Stomach (tissue), 19 donors: ENCODE measurements at places on chromosomes 7 and 10. TPM values are rescaled to one million over a fixed set of nuclear protein-coding genes. Genes with fewer than 3 reads are reported as not detected.

DNA sequence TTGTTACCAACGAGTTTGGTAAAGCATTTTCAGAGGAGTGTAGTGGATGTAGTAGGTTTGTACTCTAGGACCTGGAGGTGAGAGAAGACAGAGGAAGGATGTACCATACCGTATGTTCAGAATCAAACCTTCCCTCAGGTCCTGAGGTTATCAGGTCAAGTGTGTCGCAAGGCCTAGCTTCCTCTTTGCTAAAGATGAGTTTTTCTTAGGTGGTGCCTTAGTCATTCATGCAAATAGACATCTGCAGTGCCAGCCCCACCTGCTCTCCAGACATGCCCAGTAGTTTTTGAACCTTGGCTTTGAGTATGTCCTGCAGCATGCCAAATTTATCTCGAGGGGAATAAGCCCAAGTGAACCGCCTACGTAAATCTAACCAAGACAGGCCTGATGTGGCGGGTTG, 71.3 kb downstream of the HDAC9 start:
- no peak overlapping the region for H3K27ac ChIP-seq
- H3K27me3 ChIP-seq: no peaks in the 10 kb centered on the region
- no peak overlapping the region for H3K4me3 ChIP-seq
- no peak for DNase-seq
- no peaks in the 10 kb centered on the region for H3K36me3 ChIP-seq

- no peak overlapping the region for H3K4me3 ChIP-seq
- no peak overlapping the region for H3K27ac ChIP-seq
- no peaks in the 10 kb centered on the region for H3K36me3 ChIP-seq
- no peak for DNase-seq
Observed at GRCh38 chr7:52911326-52911725, 124.1 kb upstream of the POM121L12 start.

DNA sequence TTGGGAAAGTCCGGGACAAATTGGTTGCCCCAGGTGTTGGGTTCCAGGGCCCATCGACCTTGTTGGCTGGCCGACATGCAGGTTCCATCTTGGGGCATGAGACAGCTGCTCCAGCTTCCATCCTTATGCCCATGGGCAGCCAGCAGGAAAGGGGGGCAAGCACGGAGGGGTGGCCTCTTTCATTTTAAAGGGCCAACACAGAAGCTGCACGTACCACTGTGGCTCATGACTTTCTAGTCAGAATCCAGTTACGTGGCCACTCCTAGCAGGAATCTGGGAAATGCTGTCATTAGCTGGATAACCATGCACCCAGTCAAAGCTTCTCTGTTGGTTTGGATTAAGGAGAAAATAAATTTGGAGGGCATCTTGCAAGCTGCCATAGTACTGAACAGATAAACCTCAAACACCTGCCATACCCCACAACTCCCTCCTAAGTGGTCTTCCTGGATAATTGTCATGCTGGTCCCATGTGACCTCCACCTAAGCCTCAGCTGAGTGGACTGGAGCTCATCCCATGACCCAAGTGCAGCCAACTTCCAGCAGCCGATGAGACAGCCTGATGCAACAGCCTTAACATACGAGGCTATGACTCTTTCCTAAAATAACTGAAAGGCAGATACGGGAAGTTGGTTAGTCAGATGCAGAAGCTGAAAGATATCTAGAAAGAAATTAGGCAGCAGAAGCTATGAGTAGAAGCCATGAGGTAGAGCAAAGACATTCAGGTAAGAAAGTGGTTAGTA, 21.4 kb upstream of the GSDME start:
- no peaks in the 10 kb centered on the region for H3K4me1 ChIP-seq
- no peaks in the 10 kb centered on the region for H3K27me3 ChIP-seq
- H3K4me3 ChIP-seq: no peak overlapping the region
- no peak overlapping the region for H3K27ac ChIP-seq
- H3K36me3 ChIP-seq: no peaks in the 10 kb centered on the region

GRCh38 chr7:123439191-123439590, 95.2 kb downstream of the IQUB start:
- H3K4me1 ChIP-seq: no peaks in the 10 kb centered on the region
- no peak overlapping the region for H3K27ac ChIP-seq
- DNase-seq: no peak

DNA sequence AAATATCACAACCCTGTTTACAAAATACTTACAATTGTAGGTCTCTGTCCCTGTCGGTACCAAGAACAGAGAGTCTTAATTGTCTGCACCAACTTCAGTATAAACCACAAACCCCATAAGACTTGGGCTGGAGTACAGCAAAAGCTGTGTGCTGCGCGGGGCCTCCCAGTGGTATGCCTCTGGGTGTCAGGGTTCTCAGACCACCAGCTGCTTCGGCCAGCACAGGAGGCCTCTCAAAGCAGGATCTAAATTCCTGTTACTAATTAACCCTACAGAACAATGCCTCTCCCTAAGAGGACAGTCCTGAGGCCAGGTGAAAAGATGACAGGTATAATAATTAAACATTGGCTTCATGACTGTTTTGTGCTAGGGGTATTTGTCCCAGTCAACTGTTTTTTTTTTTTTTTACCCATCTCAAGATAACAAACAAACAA, 957 bp upstream of the SVIL start:
- DNase-seq: peak; percentile 69
- no peaks in the 10 kb centered on the region for H3K36me3 ChIP-seq
- H3K4me3 ChIP-seq: no peak overlapping the region
- H3K27me3 ChIP-seq: no peaks in the 10 kb centered on the region

GRCh38 chr7:46834921-46835320, 747.0 kb downstream of the TNS3 start:
- no peak overlapping the region for H3K27ac ChIP-seq
- no peak overlapping the region for H3K4me3 ChIP-seq
- DNase-seq: no peak

- no peaks in the 10 kb centered on the region for H3K27me3 ChIP-seq
- H3K36me3 ChIP-seq: no peaks in the 10 kb centered on the region
- H3K4me1 ChIP-seq: no peaks in the 10 kb centered on the region
- no peak for DNase-seq
- H3K27ac ChIP-seq: no peak overlapping the region
- no peak overlapping the region for H3K4me3 ChIP-seq
Observed at GRCh38 chr7:66198469-66198868, 6.7 kb upstream of the TPST1 start.

DNA sequence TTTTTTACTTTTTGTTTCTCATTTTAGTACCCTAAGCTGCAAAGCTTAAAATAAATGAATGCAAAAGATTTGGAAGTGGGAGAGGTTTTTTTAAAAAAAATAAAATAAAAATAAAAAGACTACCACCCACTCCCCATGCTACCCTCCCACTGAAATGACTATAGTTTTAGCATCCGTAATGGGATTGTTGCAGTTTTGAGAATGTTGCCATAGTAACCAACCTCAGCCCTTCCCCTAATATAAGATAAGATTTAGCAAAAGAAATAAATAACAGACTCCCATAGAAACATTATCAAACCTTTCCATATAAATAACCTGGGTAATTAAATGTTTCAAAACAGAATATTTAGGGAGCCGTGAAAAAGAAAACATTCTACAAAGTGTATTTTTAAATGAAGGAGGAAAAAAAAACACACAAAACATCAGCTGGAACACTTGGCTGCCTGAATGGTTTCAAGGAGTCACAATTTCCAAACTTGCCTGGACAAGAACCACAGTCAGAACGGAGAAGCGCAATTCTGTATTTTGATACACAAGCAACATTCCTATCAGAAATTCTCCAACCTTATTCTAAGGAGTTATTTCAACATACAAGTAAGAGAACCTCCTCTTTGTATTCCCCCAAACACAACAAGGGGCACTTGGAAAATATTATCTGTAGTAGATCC, 57.4 kb downstream of the DGKI start:
- H3K27me3 ChIP-seq: no peaks in the 10 kb centered on the region
- H3K4me1 ChIP-seq: no peaks in the 10 kb centered on the region
- no peaks in the 10 kb centered on the region for H3K36me3 ChIP-seq
- H3K27ac ChIP-seq: no peak overlapping the region
- no peak overlapping the region for H3K4me3 ChIP-seq

OR2A12 gene
- not detected for total RNA-seq
